Chondrocyte (in vitro differentiated cells): ENCODE measurements at places on chromosomes 1 and 21. TPM values are rescaled to one million over a fixed set of nuclear protein-coding genes. Genes with fewer than 3 reads are reported as not detected.

The BRDT gene
- total RNA-seq = not detected in 3 replicates

The DIO1 gene
- total RNA-seq = not detected in 3 replicates

GRCh38 chr1:212109728-212110127, 74.2 kb downstream of the DTL start:
- no peak for DNase-seq

DNA sequence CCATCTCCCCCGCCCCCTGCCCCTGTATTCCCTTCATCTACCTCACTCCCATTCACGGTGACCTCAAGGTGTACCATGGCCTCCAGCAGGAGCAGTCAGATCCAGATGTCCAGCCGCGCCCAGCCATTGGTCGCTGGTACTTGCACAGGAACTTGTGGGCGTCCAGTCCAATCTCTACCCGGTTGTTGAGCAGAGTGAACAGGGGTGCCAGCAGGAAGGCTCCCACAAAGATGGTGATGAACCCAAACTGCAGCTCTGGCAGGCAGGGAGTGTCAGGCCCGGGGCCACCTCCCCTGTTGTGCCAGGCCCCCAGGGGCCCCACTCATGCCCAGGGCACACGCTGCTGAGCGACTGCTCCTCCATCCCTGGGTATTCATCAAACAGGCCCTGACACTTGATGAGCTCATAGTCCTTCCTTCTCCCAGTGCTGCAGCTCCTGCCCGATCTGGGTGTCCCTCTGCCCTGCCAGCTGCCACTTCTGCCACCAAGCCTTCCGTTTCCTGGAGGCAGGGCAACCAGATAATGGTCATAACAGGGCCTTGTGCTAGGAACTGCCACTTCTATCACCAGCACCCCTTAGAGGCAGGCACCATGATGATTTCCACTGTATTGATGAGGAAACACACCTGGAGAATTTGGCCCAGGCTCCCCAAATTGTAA, 5.7 kb upstream of the ARHGEF19 start:
- DNase-seq = no peak

GRCh38 chr1:91579658-91580228, 79.1 kb downstream of the CDC7 start:
- no peak for DNase-seq

- DNase-seq = peak; percentile 55
Observed at GRCh38 chr1:38512789-38513188, 346.8 kb downstream of the RRAGC start.

DNA sequence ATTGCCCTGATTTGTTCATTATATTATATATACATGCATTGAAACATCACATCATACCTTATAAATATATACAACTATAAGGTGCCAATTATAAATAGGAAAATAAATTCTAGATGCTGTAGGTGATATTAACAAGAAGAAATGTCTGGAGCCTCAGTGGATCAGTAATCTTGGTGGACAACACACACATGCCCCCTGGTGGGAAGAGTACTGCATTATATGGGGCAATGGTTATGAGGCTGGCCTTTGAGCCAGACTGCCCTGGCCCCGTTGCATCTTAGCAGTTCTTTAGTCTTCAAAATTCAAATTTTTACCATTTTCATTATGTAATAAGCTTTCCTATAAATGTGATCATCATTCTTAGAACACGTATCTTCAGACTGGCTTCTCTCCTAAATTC, 335.0 kb upstream of the GREM2 start:
- DNase-seq = no peak

GRCh38 chr1:101357444-101357986, 120.7 kb downstream of the S1PR1 start:
- DNase-seq = no peak

The DNM3 gene
- 11.7 to 23.7 TPM (median 12.4 TPM) in 3 replicates for total RNA-seq

DNA sequence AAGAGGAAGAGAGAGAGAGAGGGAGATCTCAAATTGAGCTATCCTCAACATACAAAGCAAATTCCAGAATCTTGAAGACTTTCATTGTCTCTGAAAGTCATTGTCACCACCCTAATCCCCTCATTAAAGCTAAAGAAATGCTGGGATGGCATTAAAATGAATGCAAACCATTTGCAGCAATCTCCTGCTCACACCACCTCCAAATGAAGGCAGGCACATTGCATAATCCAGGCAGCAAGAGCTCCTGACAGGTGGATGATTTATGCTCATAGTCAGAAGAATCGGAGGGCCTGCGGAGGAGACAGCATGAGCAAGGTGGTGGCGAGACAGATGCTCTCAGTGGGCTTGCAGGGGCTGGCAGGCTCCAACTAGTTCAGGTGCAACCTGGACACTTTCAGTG, 90.2 kb downstream of the ESRRG start:
- no peak for DNase-seq

DNA sequence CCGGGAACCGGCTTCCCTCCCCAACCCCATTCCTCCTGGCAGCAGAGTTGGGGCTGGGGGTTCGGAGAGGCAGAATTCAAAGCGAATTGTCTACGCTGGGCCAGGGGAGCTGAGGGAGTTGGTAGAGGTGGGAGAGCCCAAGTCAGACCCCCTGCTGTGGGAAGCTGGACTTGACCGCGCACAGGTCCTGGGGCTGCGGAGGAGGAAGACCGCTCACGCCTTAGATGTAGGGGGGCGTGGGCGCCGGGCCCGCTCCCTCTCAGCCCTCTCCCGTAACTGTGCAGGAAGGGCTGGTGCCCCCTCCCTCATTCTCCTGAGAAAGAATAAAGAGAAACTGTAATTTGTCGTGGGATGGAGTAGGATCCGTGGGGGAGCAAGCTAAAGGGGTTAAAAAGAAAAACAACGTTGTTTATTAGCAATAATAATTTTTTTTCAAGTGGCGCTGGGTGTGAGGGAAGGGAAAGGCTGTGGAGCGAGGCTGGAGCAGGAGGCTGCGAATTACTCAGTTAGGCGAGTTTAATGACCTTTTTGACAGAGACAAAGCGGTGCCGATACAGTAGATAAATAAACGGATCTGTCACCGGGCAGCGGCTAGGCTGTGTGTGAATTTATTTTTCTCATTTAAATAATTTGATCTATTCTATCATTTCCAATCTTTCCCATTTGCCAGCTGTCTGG, 838 bp upstream of the GRIK3 start:
- no peak for DNase-seq

DNA sequence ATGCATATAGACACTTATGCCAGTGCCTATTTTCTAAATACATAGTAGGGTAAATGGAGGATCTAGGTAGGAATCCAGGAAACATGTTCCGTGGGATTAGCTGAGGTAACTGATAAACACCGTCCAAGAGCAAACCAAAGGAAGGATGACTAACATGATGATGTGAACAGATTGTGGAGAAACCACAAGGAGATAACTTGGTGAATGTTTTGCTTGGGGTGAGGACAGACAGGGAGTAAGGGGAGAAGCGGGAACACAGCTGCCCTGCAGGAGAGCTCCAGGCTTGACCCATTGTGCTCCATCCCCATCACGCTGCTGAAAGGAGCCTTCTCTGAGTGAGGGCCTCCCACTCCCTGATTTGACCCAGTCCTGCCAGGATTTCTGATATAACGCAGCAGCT, 87.0 kb upstream of the ZC3H11B start:
- DNase-seq = no peak

The SPATA45 gene
- total RNA-seq = 0.47 to 1.3 TPM in 2 of 3 replicates, not detected in the other

- no peak for DNase-seq
Observed at GRCh38 chr21:33249331-33250002, 16.7 kb upstream of the IL10RB start.

The INSRR gene
- not detected in 3 replicates for total RNA-seq

The OLFML3 gene
- 33.1 to 44.2 TPM (median 34.9 TPM) in 3 replicates for total RNA-seq

- DNase-seq = no peak
Observed at GRCh38 chr1:119840745-119841144, 29.5 kb upstream of the REG4 start.

GRCh38 chr1:167504467-167504827, 13.9 kb downstream of the CD247 start:
- DNase-seq = no peak

- DNase-seq = no peak
Observed at GRCh38 chr1:29711582-29712283, 475.4 kb downstream of the PTPRU start.

DNA sequence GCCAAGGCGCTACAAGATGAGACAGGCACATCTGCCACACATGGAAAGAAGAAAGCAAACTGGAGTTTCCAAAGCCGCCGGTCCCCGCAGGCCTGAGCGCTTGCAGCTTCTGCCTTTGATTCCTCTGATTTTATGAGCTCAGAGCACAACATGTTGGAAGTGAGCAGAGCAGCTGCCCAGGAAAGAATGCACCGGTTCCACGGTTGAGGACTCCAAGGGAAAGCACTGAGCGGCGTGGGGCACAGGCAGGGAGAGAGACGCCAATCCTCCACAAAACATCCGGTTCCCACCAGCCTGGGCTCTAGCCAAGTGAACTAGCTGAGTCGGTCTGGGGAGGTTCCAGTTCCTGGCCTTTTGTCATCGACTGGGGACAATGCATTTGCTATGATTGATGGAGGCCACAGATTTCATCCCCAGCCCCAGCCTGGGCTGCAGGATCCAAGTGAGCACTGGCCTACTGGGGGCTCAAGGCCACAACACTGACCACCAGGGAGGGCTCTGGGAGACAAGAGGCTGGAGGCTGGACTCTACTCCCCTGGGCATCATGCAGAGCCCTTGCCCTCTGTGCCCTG, 253.1 kb upstream of the IRF2BP2 start:
- DNase-seq = no peak

- DNase-seq = no peak
Observed at GRCh38 chr1:158962983-158963382, 31.6 kb downstream of the PYHIN1 start.

DNA sequence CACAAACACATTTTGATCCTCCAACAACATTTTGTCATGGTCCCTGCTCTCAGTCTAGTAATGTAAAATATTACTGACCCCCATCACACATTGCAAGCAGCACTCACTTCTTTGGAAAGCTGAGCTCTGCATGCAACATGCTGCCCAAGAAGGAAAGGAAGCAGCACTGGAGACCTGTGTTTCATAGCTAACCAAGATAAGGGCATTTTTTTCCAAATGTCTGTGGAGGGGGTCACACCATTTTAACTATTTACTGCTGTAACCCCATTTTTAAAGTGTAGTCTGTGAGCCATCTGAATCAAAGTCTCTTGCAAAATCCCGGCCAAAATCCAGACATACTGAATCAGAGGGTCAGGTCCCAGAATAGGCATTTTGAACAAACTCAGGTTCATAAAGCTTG, 4.5 kb upstream of the RASSF5 start:
- peak; percentile 1 for DNase-seq

DNA sequence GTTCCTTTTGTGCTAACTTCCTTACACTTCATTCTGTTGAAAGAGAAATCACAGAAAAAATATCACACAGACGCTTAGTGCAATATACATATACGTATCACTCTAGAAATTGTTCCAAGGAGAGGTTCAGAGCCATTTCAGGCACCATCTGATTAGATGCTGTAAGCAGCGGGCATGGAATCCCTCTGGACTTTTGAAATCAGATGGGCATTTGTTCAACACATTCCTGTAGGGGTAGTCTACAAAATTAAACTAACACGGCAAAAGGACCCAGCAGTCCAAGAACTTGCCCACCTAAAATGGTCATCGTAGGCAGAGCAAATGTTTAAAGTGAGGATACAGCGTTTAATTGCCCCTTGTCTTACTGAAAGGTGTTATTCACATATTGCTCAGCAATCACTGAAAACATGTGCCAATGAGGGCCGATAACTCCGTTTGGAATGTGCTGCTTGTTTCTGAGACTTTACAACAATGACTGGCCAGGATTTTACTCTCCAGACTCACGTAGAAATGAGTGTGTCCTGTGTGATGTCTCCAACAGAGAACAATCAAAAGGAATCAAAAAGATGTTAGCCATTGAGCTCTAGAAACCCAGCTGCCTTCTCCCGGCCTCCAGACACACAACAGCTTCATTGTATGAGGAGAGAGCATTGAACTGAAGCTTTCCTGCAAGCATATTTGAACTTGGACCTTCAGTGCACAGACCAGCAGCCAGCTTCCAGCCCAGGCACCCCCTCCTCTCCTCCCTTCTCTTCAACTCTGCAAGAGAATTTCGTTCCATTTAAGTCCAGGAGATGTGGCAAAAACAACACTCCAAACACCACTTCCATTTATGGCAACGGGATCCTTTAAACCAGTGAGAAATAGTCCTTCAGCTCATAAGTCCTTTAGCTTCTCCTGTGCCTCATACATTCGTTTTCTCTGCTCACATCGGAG, 32.1 kb upstream of the ADORA3 start:
- DNase-seq = no peak

- no peak for DNase-seq
Observed at GRCh38 chr1:154553056-154554030, 5.1 kb downstream of the UBE2Q1 start.

GRCh38 chr1:11977625-11978024, 2.6 kb upstream of the MFN2 start:
- no peak for DNase-seq

- DNase-seq = no peak
Observed at GRCh38 chr21:15483138-15483780, 246.5 kb upstream of the USP25 start.

- DNase-seq = no peak
Observed at GRCh38 chr1:163610486-163610885, 288.7 kb downstream of the NUF2 start.

DNA sequence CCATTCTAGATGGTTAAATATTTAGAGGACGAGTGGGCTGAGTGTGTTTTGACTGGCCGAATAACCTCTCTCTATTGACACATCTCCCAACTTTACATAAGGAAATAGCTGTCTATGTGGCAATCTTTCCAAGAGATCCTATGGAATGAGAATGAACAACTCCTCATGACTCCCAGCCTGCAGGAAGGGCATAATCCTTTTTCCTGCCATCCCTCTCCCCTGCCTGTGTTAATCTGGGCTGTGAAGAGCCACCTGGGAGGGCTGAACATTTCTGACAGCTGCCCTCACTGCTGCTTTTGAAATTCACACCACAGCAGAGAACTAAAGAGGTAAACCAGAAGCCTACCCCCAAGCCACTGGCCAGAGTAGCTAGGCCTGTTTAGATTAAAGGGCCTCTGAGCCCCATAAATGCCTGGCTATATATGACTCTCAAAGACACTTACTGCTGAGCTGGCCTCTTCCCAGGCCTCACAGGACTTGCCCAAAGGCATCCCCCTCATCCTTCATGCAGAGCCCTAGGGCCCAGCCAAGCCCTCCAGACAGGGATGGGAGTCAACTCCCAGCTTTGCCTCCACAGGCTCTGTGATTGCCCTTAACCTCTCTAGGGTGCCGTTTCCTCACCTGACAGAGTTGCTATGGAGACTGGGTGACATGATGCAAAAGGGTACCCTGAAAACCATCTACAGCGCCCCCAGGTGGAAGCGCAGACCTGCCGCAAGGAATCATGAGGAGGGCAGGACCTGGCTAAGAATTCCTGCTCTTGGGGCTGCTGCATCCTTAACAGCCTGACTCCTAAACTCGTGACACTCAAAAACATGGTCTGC, 42.0 kb upstream of the LDLRAP1 start:
- DNase-seq = no peak

The INAVA gene
- 3.8 to 6.8 TPM (median 5.0 TPM) in 3 replicates for total RNA-seq
